ENCODE measurements at places on chromosomes 12 and 14.

GRCh38 chr12:88367231-88367630 lies 213.0 kb downstream of the KITLG start:
- no peak for DNase-seq

DNA sequence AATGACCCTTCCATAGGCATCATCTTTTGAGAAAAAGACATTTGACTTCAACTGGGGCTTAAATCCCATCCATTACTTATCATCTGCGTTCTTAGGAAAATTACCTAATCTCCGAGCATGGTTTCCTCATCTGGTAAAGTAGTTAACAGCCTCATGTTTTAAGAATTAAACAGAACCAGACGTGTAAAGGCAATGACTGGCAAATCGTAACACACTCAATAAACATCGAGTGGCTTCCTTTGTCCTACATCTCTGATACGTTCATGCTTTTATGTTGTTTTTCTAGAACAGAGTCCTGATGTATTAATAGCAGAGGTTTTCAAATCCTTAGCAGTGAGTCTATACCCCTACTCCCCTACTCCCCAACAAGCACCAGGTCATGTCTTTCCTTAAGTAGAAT lies 189.7 kb upstream of the RGS6 start:
- no peak for DNase-seq

- DNase-seq = no peak
These were observed 24.1 kb downstream of the AHNAK2 start for GRCh38 chr14:104953896-104954656.

- no peak for DNase-seq
These were observed 3.5 kb downstream of the B3GNT4 start for GRCh38 chr12:122206976-122207375.

DNA sequence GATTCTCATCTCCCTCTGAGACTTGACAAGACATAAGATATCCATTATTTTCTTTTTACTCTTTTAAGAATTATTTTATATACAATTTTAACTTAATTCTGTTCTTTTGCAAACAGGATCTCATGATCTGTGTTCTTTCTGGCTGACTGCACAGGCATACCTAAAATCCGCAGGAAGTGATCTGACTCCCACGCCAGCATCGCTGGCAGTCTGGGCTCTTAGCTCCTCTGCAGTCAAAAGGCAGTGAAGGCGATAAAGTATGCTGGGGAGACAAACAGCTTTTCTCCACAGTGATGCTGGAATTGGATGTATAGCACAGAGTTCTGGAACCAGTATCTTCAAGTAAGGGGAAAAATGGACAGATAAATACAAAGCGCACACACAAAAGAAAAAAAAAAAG lies 52.4 kb downstream of the DICER1 start:
- DNase-seq = no peak

GRCh38 chr12:106692896-106693820 lies 81.3 kb upstream of the RIC8B start:
- no peak for DNase-seq

- DNase-seq = no peak
These were observed 96.1 kb upstream of the IFNG-AS1 start for GRCh38 chr12:67893022-67893580.

DNA sequence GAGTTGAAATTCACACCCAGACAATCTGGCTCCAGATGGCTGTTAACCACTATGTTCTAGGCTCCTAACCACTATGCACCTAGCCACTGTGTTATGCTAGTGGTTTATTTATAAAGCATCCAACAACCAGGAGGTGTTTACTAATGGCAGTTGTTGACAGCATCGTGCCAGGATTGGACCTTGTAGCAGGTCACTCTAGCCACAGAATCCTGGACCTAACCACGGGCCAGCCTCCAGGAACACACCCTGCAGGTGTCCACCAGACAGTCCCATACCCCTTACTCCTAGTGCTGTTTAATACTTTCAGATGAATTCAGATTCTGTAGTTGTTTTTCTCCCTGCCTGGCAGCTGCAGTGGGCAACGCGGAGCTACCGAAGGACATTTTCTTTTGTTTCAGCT lies 109.4 kb upstream of the MYL2 start:
- no peak for DNase-seq

GRCh38 chr12:81176796-81177195 lies 98.9 kb downstream of the ACSS3 start:
- DNase-seq = no peak

DNA sequence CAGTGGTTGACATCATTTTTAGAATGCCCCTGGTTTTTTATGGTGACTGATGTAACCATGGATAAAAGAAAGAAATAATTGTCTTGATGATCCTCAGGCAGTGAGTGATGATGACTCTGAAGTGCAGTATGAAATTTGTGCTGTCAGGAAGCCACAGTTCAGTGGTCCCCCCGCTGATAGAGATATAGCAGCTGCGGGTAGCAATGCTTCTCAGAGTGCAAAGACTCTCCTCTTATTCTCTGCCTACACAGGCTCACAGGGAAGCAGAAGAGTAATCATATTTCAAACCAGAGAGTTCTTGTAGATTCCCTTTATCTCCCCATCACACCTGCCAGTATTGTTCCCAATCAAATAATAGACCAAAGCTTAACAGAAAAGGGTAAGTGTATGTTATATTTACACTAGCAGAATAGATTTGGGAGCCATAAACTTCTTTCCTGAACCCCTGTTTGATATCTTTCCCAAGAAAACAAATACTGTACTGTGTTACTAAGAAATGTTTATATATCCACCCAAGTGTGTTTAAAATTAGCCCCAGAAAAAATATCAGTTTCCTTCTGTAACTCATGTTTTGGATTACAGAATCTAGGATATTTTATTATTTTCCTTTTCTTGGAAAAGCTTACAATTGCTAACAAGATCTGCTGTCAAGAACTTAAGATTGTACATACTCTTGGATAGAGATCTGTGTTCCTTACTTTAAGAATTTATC lies 1817.4 kb upstream of the FLRT2 start:
- DNase-seq = no peak

DNA sequence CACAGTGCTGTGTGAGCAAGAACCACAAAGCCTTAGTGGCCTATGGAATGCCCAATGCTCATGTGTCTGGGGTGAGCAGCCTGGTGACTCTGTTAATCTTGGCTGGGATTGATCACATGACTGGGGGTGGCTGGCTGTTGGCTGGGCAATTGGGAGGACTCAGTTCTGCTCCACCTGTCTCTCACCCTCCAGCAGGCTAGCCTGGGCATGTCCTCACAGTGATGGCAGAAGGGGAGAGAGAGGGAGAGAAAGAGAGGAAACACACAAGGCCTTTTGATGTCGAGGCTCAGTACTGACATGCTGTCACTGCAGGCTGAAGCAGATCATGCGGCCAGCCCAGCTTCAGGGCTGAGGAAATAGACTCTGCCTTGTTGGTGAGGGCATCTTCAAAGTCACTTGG lies 136.8 kb downstream of the TBX5 start:
- no peak for DNase-seq

DNA sequence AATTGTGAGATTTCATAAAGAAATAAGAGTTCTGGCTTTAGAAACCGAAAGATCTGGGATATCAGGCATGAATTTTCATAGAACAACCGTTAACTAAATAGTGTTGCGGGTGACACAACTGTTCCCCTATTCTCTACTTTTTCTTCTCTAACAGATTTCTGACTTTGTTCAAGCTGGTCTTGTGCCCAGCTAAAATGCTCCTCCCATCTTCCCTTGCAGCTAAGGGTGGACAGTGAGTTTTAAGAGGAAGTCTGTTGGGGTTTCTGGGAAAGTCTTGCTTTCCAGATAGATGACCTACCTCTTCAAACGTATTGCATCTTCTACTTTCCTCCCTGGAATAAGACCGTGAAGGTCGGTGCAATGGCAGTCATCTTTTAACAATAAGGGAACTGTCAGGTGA lies 18.7 kb downstream of the CCDC63 start:
- DNase-seq = no peak

- no peak for DNase-seq
These were observed 114.1 kb upstream of the EVL start for GRCh38 chr14:99951085-99951484.

DNA sequence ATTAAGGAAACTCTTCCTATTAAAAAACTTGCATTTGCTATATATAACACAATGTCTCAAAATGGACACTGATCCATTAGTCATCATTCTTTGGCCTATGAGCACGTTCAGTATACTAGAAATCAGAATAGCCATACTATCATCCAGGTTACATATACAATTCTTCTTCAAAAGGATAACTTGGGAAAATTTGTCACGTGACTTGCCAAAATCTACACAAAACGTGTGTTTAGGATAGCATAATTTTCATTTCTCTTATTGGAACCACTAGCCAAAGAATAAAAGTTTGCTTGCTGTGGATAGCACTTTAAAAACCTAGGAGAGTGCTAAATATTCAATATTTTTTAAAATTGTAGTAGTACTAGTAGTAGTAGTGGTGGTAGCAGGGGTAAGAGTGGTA lies 714.3 kb upstream of the FOXG1 start:
- no peak for DNase-seq

DNA sequence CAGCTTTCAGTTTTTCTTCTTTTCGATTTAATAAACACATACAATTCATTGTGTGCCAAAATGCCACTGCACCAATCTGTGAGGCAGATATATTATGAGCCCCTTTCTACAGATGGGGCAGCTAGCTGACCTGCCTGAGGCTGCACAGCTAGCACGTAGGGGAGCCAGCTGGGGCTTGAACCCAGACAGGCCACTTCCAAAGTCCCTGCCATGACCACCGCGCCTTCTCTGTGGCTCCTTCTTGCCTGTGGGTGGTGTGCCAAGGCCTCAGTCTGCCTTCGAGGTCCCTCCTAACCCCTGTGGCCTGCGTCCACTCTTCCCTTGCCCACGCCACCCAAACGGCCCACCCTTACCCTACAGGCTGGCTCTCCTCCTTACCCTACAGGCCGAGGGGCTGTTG lies 16.2 kb downstream of the FAM222A start:
- DNase-seq = no peak

DNA sequence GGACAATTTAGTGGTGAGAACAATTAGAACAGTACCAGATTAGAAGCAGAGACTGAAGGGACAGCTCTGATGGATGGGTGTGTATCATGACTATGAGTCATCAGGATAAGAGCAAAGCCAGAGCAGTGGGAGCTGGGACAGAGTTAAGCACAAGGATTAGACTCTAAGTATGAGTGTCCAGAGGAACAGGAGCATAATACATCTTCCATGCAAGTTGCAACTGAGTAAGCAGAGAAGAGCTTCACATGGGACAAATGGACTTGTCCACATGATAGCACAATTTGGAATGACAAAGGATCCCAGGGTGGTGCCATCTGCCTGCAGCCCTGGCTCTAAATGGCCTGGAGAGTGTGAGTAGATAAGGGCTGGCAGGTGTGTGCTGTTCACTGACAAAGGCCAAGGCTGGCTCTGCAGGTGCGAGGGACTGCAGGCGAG lies 226.4 kb upstream of the CAND1 start:
- DNase-seq = no peak

Data from fibroblast of the conjunctiva (primary cell).